ENCODE measurements at places on chromosomes 4 and X.

DNA sequence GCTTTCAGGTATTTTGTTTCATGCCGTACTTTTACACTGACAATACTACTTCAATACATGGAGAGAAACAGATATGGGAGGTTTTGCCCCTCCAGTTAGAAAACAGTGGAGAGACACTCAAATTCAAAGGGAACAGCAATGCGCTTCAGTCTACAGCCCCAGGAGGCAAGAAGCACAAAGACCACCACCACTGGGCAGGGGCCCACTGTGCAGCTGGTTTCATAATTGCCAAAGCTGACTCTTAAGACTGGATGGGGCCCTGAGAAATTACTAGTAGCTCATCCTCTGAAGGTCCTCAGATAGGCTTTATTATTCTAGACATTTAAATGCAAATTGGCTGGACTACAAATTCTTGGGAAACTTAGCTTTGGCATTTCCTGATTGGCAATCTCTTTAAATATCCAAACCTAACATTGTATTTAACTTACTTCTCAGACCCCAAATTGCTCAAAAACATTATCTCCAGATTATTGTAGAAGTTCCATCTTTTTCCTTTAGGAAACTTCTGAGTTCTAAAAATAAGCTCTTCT, 85.9 kb upstream of the GPR34 start:
- DNase-seq, result no peak

- peak; percentile 67 for DNase-seq
These were observed at the start of gene PLP2 for GRCh38 chrX:49171752-49172279. PLP2 (plus strand) TSS chrX:49171898; CDS start chrX:49172001, 103 bp downstream.

- DNase-seq, result no peak
These were observed 112.2 kb downstream of the ZAR1 start for GRCh38 chr4:48602222-48602621.

DNA sequence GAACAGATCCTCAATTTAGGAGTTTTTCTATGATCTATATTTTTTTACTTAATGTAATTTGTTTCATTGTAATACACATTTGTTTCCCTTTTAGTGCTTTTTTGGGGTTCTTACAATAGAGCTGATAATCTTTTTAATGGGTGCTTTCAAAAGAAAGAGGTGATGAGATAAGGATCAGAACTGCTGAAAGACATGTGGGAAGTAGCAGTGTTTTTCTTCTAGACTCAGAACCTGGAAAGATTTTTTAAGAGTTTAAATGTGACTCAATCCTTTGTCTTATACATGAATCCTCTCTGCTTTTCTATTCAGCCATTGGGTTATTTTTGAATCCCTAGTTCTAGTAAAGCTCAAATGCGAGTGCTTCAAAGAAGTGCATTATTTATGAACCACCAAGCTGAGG, 25.6 kb downstream of the UCHL1 start:
- DNase-seq, result no peak

- no peak for DNase-seq
These were observed 176.9 kb upstream of the PRPS2 start for GRCh38 chrX:12614266-12614665.

- no peak for DNase-seq
These were observed 342.5 kb upstream of the FSTL5 start for GRCh38 chr4:162506253-162506652.

DNA sequence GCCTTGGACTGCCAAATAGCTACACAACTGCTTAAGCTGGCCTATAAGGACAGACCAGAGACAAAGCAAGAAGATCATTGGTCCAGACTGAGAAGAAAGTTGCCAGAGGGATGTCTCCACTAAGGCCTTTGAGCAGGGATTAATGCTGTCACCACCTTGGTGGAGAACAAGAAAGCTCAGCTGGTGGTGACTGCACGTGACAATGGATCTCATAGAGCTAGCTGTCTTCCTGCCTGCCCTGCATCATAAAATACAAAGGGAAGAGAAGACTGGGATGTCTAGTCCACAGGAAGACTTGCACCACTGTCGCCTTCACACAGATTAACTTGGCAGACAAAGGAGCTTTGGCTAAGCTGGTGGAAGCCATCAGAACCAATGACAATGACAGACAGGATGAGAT, 40.5 kb upstream of the FAM120C start:
- DNase-seq, result no peak

DNA sequence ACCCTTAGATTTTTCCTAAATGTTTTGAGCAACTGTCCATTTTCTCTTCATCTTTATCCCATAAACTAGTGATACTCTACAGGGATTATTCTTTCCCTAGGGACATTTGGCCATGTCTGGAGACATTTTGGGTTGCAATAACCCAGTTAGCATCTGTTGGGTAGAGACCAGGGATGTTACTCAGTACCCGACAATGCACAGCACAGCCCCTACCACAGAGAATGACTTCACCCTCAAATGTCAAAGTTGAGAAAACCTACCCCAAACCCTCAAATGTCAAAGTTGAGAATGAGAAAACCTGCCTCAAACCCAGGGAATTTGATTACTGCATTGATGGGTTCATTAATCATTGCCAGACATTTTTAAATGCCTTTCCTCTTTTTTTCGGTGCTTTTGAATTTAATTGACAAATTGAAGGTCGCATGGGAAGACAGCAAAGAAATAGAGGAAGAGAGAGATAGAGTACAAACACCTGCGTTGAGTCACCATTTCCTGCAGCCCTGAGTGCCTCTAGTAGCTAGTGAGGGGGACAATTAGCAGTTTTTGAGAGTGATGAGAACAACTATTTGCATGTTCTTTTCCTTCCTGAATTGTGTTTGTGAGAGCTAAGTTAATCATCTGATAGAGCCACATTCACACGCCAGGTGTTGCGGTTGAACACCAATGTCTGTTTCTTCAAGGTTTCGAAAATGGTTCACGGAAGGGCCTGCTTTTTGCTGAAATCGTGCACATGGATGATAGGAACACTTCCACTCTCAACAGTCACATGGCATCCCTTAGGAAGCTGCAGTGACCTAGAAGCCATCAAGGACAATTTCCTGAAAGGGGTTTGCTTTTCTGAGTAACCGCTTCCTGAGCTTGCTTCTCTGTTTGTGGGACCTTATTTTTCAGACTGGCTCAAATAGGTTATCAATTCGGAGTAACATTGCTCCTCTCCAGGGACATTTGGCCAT, 203.9 kb upstream of the VCX3A start:
- no peak for DNase-seq

All from activated T-cell treated with anti-CD3 and anti-CD28 coated beads for 1 hour (primary cell).